ENCODE measurements at places on chromosomes 4 and X. TPM values are rescaled to one million over a fixed set of nuclear protein-coding genes. Genes with fewer than 3 reads are reported as not detected.

S100P gene
- 1.3 TPM for total RNA-seq

KCNIP4 gene
- 11.1 TPM for total RNA-seq

MFSD8 gene
- 36.4 TPM for total RNA-seq

ZAR1 gene
- not detected for total RNA-seq

PAGE4 gene
- 77.2 TPM for total RNA-seq

PABPC4L gene
- 0.26 TPM for total RNA-seq

C4orf36 gene
- total RNA-seq = not detected

HTR2C gene
- 15.7 TPM for total RNA-seq

SASH3 gene
- total RNA-seq = 2.1 TPM

SMIM31 gene
- not detected for total RNA-seq

GRCh38 chr4:11514779-11515419, 86.2 kb upstream of the HS3ST1 start:
- no peak for DNase-seq

GRCh38 chr4:11589676-11590075, 161.0 kb upstream of the HS3ST1 start:
- no peak for DNase-seq

DNA sequence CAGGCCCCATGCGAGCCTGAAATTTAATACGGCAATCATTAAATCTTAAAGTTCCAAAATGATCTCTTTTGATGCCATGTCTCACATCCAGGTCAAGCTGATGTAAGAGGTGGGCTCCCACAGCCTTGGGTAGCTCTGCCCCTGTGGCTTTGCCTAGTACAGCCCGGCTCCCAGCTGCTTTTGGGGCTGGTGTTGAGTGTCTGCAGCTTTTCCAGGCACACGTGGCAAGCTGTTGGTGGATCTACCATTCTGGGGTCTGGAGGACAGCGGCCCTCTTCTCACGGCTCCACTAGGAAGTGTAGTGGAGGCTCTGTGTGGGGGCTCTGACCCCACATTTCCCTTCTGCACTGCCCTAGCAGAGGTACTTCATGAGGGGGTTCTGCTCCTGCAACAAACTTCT, 588.9 kb downstream of the CENPC start:
- no peak for DNase-seq

DNA sequence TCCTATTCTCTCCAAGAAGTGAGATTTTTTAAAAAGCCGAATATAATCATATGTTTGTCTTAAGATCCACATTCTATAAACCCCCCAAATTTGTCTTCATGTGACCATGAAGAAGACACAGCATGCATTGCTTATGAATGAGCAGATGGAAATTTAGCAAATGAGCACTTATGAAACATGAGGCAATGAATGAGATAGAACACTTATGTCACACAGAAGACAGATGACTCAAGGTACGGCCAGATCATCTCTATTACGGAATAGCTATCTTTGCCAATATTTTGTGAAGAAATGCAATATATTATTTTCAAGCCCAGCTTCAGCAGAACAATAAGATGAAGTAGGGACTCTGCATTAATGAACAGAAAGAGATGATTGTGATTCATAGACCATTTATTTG, 21.4 kb downstream of the PHEX start:
- DNase-seq = no peak

- peak; percentile 92 for DNase-seq
Observed at GRCh38 chr4:127632420-127633403, at the start of gene INTU. Gene INTU, plus strand, starts transcription at chr4:127632957. Its CDS starts 78 bp downstream, at chr4:127633035.

DNA sequence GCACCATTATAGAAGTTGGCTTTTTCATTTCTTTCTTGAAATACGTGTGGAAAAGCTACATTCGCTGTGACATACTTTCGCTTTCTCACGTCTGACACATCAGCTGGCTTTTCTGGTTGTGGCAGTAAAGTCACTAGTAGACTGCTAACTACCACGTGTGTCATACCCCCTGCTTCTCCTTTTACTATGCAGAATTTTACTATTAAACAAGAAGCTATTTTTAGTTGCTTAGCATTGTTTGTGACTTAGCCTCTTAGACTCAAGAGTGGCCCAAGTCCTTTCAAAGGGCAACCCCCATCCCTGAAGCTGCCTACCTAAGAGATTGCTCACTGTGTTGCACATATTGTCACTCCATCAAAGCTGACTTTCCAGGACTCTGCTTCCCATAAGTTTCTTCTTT, 2.1 kb upstream of the IL2 start:
- DNase-seq = no peak

DNA sequence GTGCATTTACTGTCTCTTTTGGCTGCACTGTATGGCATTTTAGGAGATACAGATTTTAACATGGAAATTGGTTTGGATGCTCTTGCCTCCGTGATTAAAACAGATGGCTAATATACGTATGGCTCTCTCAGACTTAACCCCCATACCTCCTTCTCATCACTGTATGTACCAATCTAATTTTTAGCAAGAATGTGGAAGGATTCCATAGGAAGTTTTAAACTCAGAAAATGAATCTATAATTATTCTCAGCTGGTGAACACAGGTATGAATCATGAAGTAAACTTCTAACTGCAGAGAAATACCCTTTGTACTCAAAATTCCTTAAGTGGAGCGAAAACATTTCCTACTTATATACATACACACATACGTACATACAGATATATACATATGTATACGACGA, 210.5 kb upstream of the NEIL3 start:
- no peak for DNase-seq

GRCh38 chr4:53100501-53101190, 238.5 kb downstream of the RASL11B start:
- no peak for DNase-seq

GRCh38 chr4:75248770-75249407, 265.3 kb downstream of the RCHY1 start:
- no peak for DNase-seq

- DNase-seq = no peak
Observed at GRCh38 chr4:108813261-108813660, 50.4 kb upstream of the ETNPPL start.

DNA sequence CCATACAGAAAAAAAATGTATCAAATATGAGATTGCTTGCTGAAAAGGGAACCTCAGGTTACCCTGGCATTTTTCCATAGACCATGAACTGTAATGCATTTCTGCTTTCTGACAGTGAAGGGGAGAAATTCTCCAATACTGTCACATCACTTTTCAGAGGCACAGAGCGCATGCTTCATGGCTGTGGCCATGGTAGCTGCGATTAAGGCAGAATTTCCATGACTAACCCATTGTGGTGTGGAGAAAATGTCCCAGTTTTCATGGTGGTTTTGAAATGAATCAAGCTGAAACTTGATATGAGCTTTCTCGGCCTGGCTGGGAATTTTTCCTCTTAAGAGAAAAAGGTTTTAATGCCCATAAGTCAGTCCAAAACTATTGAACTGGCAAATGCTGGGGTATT, 39.5 kb upstream of the MAP3K15 start:
- DNase-seq = no peak

GRCh38 chr4:104848597-104849225, 298.0 kb upstream of the TET2 start:
- DNase-seq = no peak

DNA sequence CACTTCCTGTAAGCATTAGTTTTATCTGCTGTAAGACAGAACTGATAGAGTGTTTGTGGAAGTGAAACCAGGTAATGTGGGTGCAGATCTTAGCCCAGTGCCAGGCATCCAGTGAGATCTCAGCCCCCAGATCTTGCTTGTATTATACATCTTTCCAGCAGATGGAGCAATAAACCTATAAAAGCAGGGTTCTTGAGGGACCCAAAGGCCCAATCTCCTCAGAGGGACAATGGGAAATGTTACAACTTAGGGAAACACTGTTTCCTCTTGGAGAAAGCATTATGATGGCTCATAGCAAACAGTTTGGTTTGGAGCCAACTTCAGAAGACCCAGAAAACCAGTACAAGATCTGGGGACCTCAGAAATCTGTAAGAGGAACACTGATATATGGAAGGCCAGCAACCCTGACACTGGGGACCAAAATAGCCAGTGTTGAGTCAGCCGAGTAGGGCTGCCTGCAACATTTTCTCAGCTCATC, 206.3 kb downstream of the SLC7A11 start:
- no peak for DNase-seq

DNA sequence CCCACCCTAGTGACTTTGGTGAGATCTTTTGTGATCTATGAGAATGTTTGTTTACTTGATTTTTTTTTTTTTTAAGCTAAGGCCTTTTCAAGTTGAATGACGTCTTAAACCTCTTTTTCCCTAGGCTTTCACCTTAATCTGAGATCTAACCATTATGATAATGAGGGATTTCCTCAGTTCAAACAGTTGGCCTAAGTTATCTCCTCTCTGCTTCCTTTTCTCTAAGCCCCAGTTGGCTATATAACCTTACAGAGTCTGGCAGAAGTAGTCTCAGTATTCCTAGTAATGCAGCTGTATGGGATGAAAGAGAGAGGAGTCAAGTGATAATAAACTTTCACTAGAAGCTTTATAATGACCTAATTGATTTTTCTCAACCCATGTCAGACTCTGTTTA, 99.0 kb downstream of the STIM2 start:
- DNase-seq = no peak

DNA sequence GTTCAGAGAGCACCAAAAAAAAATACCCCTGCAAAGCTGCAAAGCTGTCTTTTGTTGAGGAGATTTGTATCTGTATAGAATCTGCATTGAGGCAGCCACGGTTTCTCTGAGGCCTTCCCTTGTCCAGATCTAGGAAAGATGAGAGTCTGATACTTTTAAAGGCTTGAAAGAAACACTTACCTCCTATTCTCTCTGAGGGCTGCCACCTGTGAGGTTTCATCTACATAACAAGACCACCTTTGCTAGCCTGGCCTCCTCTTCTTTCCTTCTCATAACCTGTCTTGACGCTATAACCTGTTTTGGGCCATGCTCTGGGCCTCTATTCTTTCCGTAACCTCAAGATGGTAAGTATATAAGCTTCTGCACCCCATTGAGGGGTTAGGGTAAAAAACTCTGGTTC, 779.6 kb upstream of the HTR2C start:
- no peak for DNase-seq

GRCh38 chr4:111943796-111944203, 201.5 kb upstream of the FAM241A start:
- peak; percentile 22 for DNase-seq

DNA sequence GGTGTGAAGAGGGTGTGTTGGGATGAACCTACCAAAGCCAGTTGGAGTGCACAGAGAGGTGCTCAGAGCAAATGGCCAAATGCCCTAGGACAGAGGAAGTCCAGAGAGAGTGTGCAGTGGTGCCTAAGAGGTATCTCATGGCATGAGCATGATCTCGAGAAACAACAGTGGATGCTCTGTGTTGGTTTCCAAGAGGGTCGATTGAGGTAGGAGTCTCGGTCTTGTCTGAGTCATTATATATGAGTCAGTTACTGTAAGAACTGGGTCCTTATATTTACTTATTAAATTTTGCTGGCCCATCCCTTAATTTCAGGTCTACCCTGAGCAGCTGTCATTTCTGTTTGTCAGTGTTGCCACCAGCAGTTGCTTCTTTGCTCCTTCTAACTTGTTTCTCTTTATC, 86.6 kb upstream of the TMEM150C start:
- no peak for DNase-seq

DNA sequence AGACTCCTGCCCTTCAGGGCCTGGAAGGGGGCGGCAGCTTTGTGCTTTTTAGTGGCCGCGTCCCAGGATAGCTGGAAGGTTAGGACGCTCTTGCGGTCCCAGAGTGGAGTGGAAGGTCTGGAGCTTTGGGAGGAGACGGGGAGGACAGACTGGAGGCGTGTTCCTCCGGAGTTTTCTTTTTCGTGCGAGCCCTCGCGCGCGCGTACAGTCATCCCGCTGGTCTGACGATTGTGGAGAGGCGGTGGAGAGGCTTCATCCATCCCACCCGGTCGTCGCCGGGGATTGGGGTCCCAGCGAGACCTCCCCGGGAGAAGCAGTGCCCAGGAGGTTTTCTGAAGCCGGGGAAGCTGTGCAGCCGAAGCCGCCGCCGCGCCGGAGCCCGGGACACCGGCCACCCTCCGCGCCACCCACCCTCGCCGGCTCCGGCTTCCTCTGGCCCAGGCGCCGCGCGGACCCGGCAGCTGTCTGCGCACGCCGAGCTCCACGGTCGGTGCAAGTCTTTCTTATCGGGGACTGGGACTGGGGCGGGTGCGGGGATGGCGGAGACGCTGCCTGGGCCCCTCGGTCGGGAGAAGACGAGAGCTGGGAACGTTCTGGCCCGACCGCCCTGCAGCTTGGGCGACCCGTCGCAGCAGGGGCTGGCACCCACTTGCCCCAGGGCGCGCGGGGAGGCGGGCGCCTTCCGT, at the start of gene EDNRA:
Gene EDNRA, plus strand, starts transcription at position 207 of the 686 bp plus-strand sequence. CDS start 4,585 bp downstream, outside the sequence.
- DNase-seq = peak; percentile 48

GRCh38 chr4:28759064-28759463, 1898.4 kb downstream of the STIM2 start:
- DNase-seq = no peak

GRCh38 chrX:14963447-14964236, 90.4 kb downstream of the MOSPD2 start:
- DNase-seq = no peak

DNA sequence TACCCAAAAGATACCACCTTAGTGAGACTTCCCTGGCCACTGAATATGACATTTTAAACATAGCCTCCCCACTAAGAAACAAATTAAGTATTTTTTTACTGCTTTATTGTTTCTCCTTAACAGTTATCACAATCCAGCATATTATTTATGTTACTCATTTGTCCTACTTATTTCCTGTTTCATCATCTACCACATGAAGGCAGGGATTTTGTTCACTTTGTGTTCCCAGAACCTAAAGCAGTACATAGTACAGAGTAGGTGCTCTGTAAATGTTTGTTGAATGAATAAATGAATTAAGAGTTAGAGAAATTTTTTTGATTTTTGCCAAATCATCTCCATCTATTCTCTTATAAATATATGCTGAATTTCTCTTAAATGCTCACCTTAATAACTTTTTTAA, 318.4 kb upstream of the GIMD1 start:
- no peak for DNase-seq

DNA sequence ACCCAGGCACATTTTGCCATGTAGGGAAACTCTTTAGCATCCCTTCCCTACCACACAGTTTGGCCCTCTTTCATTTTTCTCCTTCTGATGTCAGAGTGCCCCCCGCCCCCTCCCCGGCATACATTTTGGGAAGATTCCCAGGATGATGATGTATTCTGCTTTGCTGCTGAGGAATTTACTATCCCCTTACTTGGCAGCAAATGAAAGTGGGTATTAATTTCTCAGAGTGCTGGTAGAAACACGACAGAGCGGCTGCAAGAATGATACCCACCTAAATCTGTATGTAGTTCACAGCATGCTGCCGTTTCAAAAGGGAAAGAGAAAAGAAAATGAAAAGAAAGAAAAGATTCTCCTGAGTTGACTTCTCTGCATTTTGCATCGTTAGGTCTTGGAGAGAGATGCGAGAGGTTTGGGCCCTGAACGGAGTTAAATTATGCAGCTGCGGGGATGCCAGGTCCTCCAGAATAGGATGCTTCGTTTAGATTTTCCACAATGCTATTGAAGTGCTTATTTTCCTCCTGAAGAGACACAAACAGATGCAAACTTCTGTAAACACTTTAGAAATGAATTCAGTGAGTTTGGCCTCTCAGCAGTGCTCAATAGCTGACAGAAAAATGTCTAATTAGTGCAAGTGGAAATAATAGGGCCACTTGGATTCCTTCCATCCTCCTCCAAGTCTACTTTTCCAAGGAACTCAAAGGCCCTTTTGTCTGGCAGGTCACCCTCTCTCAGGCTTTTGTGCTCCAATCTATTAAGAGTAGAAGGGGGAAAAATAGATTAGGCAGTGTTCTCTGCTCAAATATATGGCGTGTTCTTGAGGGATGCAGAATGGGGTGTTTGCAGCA, 106.2 kb downstream of the ALPK1 start:
- DNase-seq = no peak
